Stimulated activated CD4-positive, alpha-beta T cell treated with anti-CD3 and anti-CD28 coated beads, TNF-alpha, amount 100 ng/mL, for 24 hours (primary cell): ENCODE measurements at places on chromosomes 12 and 14.

DNA sequence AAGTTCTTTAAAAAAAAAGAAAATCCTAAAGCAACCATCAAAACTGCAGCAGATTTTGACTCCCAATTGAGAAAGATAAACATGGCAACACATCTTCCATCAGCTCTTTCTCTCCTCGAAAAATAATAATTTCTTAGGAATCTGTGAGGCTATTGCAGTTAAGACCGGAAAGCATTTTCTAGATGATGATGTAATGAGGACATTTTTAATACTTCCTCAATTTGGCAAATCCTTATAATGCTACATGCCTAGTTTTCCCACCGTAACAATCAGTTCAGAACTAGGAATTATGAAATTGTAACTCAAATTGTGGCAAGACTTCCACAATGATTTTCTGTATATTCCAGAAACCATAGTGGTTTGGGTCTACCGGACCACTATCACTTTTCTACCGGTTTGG is 180.9 kb upstream of the PDE3A start:
- no peak for DNase-seq

- DNase-seq = peak; percentile 59
Measured at GRCh38 chr12:5988659-5989116, 43.6 kb upstream of the ANO2 start.

- DNase-seq = no peak
Measured at GRCh38 chr12:120651821-120652220, 11.4 kb downstream of the CABP1 start.

- no peak for DNase-seq
Measured at GRCh38 chr12:15074351-15074750, 101.5 kb downstream of the PDE6H start.

GRCh38 chr12:62613081-62613480 is 146.5 kb downstream of the MON2 start:
- DNase-seq = no peak

DNA sequence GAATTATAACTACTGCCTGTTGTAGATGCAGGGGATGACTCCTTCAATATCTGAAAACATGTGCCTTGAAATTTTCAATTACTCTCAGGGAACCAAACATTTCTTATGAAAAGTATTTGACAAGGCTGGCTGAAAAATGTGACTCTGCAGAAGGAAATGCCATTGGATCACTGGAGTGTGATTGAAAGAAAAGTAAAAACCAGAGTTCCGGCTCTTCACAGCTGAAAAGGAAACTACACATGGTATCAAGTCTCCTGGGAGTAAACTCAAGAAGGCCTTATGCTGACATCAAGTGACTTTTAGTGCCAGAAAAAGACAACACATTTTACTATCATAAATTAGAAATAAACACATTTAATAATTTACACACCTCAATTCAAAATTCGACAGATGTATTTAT is 693.0 kb downstream of the LRFN5 start:
- no peak for DNase-seq

- no peak for DNase-seq
Measured at GRCh38 chr12:39355841-39356240, 87.1 kb downstream of the KIF21A start.

DNA sequence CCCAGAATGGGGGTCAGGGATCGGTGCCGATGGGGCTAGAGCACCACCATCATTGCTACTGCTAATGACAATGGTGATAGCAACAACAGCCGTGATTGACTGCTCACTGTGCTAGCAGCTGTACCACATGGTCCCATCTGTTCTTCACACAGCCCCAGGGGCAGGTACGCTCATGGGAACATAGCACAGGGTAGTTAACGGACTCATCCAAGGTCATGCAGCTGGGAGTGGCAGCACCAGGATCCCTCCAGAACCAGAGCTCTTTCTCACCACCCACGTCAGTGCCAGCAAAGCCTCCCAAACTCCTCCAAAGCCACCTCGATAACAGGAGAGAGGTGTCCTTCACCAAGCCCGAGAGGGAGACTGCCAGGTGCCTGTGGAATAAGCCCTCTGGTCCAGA is 11.2 kb upstream of the DYNC1H1 start:
- DNase-seq = no peak

DNA sequence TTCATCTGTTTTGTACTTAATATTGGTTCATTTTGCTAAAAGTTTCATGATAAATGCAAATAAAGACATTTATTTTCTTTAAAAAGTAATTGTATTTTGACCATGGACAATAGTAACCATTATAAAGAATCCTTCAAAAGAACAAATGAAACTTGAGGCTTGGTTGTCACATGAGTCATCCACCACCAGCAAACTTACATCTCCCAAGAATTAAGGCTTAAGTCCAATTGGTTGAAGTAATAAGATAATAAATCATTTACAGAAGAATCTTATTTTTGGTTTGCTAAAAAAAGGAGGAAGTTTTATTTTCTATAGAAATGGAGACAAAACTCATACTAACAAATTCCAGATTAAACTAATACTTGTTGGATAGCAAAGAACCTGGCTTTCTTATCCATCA is 84.8 kb upstream of the KITLG start:
- no peak for DNase-seq

DNA sequence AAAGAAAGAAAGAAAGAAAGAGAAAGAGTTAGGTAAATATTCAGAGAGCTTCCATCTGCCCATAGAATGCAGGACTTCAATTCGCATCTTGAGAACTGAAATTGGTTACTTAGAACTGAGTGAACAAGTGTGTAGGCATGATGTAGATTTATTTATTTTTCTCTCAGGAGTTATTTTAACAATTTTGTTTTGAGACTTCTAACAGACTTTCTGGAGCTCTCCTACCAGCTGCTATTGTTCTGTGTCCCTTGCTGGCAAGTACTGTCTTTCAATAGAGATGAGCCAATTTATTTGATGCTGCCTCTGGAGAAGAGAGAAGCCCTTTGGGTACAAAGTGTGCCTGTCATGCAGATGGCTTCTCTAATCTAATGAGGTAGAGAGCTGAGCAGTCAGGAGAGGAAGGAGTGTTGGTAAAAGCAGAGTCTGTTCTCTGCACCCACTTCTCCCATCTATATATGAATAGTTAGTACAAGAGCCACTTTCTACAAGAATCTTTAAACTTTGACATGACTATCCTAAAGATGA is 67.0 kb downstream of the SYT1 start:
- no peak for DNase-seq

DNA sequence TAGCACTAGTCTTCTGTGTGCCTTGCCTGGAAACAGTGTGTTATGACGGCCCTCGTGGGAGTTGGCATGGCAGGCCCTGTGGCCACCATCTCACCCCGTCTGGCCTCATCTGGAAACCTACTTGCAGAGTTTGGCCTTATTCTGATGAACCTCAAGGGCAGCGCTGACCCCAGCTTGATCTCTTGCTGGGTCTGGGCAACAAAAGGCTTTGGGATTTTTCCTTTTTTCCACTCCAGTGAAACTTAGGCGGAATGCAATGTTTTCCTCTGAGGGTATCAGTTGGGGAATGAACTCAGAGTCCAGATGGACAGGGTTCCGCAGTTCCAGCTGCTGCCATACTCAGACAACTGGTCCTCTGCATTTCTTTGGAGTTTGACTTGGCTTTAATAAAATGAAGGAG is 15.9 kb downstream of the CACNA1C start:
- DNase-seq = no peak

GRCh38 chr14:103576371-103577024 is 13.7 kb downstream of the COA8 start:
- no peak for DNase-seq

DNA sequence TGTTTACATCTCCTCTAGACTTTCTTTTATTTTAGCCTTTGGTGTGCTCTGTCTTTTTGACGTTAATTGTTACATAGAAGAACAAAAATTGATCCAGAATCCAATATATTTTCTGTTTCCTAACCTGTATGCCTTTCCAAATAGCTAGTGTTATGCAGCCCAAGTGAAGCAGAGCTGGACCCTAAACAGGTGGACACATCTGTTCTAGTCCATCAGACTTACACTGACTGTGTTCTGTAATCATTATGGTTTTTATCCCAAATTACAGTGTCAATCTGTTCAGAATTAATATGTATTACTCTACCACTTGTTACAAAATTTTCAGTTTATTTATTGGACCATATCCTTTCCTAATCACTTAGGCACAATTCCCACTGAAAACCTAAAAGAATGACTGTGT is 176.8 kb upstream of the FOXG1 start:
- DNase-seq = no peak

GRCh38 chr12:42336286-42336685 is 10.3 kb downstream of the PPHLN1 start:
- no peak for DNase-seq

DNA sequence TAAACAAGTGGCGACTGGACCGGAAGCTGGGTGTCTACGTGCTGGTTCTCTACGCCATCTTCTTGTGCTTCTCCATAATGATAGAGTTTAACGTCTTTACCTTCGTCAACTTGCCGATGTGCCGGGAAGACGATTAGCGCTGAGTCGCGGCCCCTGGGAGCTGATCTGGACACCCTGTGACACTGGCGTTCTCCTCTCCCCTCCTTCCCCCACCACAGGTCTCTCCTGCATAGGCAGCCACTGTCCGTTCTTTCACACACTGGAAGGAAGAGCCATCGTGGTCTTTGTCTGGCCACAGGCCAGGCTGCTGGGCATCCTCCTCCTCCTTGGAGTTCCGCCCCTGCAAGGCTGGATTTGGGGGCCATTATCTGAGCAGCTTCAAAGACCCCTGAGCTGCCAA is 20.1 kb upstream of the RIN3 start:
- no peak for DNase-seq

DNA sequence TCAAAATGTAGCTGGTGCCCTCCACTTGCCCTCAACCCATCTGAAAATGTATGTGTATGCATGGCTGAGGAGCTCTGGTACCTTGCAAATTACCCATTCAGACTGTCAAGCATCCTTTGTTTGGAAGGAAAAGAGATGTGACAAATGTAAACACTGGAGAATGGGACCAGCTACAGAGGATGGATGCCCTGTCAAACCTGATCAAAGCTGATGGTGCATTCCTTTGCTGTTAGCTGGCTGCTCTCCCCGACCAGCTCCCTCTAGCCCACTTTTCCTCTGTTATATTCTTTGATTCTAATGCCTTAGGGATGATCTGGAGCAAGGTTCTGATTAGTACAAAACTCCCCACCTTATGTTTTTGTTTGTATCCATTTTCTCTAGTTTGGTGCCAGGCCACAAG is 310.3 kb downstream of the C12orf75 start:
- DNase-seq = no peak

- DNase-seq = no peak
Measured at GRCh38 chr14:89011355-89012281, 187.2 kb downstream of the TTC8 start.

- DNase-seq = no peak
Measured at GRCh38 chr12:11953523-11953922, 117.2 kb upstream of the BCL2L14 start.

DNA sequence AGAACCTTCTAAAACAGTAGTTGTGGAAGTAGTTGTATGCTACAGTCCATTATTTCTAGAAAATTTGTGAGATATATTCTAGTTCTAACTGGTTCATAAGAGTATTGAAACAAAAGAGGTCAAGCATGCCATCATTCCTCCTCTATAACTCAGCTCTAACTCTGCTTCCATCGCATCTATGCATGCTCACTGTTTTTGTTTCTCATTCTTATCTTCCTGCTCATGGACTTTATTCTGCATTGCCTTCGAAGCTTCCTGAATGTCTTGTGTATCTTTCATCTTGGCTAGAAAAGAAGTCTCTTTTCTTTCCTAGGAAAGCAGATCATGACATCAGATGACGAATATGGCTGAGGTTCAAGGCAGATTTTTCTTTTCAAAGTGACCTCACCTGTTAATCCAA is 402 bp downstream of the LMNTD1 start:
- DNase-seq = no peak

DNA sequence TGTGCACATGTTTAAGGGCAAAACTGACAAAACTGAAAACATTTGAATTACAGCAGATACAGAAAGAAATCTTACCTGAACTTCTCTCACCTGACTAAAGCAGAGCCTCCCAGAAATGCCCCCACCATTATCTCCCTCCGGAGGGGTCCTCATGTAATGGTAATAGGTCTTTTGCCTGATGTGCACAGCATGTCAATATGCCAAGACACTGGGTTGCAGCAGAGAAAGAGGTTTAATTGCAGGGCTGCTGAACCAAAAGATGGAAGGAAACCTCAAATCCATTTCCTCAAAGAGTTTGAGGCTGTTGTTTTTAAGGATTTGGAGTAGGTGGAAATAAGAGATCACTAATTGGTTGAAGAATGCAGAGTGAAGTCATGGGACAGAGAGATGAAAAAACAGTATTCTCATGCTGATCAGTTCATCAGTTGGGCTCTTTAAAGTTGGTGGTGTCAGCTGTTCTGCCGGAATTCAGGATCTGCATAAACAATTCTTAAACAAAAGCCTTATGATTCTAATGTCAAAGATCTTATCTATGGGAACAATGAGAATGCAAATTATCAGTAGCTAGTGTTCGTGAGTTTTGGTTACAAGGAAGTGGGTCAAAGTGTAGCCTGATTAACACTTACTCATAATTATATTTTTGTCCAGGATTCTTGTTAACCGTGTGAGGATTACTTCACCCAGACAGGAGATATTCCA is 18.2 kb downstream of the ANG start:
- DNase-seq = no peak

DNA sequence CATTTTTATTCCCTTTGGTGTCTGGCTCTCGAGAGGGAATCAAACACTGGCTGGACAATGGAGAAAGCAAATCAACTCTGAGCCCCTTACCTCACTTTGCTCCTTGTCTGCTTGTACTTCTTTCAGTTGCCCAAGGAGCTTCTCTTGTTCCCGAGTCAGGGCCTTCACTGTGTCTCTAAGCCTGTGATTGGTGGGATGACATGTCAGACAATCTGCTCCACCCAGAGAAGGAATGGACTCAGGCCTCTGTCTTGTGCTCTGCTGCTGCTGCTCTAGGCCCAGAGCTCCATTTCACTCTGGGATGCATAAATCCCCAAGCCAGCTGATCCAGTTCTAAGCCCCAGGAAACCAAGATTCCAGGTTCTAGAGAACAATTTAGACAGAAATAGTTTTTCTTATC is 7.6 kb downstream of the CALCOCO1 start:
- no peak for DNase-seq

DNA sequence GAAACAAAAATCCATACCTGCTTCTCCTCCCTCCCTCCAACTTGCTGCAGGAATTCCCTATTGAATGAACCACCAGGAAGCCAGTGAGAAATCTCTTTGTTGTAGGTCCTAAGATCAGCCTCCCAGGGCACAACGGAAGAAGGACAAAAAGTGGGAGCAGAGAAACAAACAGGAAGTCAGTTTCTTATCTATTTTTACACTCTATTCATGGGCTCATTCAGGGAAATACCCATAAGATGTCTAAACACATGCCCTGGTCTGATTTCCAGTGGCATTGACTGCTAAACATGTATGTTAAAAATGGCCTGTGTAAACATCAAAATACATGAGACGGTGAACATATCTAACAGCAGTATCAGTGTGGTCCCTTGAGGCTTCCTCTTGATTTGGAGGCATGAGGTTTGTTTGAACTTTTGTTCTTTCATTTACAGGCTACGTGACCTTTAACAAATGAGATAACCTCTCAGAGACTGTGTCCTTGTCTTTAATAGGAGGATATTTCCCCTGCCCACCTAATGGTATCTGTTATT is 18.8 kb downstream of the GPR65 start:
- DNase-seq = no peak

DNA sequence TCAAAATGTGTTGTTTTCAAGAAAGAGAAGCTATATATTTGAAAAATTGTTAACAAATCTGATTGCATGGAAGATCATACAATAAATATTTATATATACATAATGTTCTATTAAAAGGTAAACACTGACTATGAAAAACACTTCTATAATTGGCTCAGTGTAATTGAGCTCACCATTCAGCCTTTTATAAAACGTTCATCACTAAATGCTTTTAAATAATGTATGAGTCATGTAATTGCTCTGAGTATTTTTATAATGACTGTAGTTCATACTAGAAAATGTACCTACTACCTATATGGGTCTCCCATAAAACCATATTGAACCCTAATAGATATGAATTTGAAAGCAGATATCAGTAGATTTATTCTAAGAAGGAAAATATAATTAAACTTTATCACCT is 240.4 kb upstream of the MGAT4C start:
- DNase-seq = no peak
